ENCODE measurements at places on chromosomes 6 and 20.

- no peak for DNase-seq
Observed at GRCh38 chr6:36807143-36807542, 32.1 kb downstream of the CPNE5 start.

- no peak for DNase-seq
Observed at GRCh38 chr6:8195040-8195713, 92.8 kb upstream of the EEF1E1 start.

GRCh38 chr6:26594730-26595632 is 1.8 kb upstream of the ABT1 start:
- DNase-seq, result no peak

DNA sequence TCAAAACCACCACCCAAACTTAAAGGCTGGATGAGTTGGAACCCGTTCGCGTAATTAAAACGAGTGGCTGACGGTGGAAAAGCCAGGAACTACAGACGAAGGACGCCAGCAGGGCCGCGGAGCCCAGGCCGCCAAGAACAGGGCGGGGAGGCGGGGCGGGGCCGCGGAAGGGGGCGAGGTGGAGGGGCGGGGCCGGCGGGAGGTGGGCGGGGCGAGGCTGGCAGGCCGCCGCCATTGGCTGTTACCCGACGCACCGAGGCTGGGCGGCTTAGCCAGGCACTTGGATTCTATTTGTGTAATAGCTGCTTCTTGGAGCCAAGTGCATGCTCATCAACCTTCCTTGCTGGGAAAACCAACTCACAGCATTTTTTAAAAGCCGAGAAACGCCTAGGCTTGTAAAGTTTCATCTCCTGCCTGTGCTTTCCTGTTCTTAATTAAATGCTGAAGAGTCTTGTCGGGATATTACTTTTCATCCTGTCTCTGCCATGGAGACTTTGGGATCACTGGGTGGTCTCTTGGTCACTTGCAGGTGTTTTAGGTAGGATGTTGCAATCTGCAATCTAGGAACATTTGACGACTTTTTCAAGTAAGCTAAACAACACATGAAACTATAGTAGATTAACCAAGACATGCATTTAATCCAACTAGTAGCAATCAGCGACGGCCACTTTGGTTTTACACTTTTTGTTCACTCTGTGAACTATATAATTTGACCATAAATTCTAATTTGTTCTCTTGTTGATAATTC is 245.0 kb downstream of the ARID1B start:
- peak; percentile 83 for DNase-seq

- DNase-seq, result no peak
Observed at GRCh38 chr6:113142671-113143174, 714.4 kb upstream of the MARCKS start.

DNA sequence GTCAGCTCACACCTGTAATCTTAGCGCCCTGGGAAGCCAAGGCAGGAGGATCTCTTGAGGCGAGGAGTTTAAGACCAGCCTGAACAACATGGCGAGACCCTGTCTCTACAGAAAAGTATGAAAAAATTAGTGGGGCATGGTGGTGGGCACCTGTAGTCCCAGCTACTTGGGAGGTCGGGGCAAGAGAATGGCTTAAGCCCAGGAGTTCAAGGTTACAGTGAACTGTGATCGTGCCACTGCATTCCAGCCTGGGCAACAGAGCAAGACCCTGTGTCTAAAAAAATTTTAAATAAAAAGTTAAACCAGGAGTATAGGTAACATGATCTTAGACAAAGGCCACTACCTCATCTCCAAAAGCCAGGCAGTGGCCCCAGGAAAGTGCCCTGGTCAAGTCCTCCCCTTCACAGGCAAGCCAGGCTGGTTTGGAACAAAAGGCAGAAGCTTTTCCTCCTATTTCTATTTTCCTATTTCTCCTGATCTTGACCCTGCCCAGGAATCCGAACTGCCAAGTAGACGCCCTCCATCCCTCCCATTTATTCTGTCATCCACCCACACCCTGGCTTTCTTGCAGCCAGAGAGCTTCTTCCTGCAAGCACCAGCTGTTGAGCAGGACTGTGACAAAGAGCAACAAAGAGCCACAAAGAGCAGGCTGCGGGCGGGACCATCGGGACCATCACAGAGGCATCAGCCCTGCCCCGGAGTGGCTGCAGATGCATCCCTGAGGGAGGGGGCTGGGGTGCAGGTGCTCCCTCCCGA is 149.9 kb upstream of the AFDN start:
- DNase-seq, result no peak

GRCh38 chr6:48564036-48564820 is 453.2 kb upstream of the PTCHD4 start:
- DNase-seq, result no peak

- DNase-seq, result no peak
Observed at GRCh38 chr20:46188866-46189541, 70.9 kb downstream of the CD40 start.

- no peak for DNase-seq
Observed at GRCh38 chr6:150245148-150245935, 102.5 kb downstream of the PPP1R14C start.

GRCh38 chr6:26555505-26556262 is 17.5 kb downstream of the HMGN4 start:
- no peak for DNase-seq

DNA sequence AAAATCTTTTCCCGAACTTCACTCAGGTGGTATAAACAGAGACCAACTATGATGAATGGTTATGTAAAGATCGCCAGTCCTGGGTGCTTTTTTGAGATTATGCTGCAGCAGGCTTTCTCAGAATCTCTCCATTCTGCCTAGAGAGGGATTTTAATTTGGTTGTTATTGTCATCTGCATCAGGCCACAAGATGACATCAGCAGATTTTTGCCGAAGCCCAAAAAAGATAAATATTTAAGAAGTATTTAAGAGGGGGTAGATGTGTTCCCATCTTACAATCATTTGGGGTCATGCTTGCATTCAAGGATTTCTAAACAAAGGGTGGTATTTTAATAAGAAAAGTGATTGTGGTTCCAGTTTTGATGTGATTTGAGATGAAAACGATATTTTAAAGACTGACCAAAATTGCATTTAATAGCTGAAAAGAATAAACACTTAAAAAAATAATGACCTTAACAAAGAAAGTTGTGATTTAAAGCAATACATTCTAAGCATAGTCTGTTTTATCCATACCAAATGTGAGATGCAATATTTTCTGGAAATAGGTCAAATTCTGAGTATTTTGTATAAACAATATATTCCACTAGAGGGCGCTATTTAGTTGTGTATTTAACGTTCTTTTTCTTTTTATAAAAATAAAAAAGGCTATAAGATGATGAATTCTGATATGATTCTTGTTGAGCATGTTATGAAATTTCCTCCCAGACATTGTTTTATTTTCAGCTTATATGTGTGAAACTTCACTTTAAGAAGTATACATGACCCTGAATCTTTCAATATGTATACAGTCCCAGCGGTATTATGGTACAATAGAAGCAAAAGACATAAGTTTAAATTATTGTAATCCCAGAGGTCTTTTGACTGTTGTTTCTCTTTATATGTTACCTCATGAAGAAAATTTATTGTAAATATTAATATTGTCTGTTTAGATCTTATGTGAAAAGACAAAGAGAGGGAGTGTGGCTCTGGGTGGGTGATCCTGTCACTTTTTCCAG is 51.0 kb upstream of the ZFP64 start:
- peak; percentile 32 for DNase-seq

- DNase-seq, result no peak
Observed at GRCh38 chr6:25777031-25777430, 22.5 kb downstream of the SLC17A4 start.
